Stimulated activated CD8-positive, alpha-beta memory T cell treated with anti-CD3 and anti-CD28 coated beads, Interleukin-15, amount 100 ng/mL, for 24 hours (primary cell): ENCODE measurements at places on chromosomes 6 and 20.

GRCh38 chr6:30565772-30566171 is 5.5 kb upstream of the ABCF1 start:
- DNase-seq: no peak

- no peak for DNase-seq
These were observed 32.4 kb upstream of the TPBG start for GRCh38 chr6:82331031-82331773.

GRCh38 chr20:6295867-6296256 is 173.0 kb upstream of the FERMT1 start:
- no peak for DNase-seq

DNA sequence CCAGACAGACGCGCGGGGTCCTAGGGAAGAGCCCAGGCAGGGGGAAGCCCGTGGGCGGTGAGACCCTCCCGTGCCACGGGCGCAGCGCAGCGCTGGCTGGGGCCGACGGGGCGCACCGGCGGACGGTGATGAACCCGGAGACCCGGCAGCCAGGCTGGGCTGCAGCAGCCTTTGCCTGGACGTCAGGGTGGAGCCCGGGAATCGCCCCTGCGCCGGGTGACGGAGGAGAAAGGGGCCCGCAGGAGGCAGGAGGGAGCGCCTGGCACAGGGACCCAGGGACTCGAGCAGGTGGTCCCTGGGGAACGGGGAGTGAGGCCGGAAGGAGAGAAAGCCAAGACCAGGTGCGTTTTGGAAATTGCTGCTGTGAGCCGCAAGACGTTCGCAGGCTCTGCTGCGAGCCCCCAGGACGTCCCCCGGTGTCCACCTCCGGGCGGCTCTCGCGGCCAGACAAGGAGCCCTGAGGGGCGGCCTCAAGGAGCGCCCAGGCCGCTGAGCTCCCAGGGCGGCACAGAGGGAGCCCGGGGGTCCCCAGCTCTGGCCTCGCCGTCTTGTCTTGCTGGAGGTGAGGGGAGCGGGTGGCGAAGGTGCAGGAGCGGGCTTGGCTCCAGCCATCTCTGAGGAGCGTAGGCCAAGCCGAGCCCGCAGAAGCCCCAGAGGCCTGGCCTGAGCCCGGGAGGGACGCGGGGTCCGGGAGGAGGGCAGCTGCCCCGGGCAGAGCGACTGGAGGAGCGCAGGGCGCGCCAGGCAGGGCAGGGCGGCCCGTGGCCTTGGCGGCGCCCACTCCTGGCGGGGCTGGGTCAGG is 191.2 kb upstream of the PDE10A start:
- no peak for DNase-seq

- DNase-seq: no peak
These were observed 57.8 kb downstream of the PHACTR3 start for GRCh38 chr20:59662161-59662560.

DNA sequence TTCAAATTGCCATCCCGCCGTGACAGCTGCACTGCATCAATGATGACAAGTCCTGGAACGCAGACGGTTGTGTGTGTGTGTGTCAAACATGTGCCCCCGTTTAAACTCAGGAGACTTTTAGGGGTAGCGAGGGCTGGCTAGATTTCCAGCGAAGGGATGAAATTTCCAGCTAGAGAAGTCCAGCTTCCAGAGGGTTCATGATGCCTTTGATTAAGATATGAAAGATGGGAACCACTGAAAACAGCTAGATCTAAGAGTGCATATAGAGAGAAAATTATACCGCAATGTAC is 644 bp downstream of the KIZ start:
- no peak for DNase-seq

- no peak for DNase-seq
These were observed 114.9 kb upstream of the PTPN1 start for GRCh38 chr20:50395251-50395729.

DNA sequence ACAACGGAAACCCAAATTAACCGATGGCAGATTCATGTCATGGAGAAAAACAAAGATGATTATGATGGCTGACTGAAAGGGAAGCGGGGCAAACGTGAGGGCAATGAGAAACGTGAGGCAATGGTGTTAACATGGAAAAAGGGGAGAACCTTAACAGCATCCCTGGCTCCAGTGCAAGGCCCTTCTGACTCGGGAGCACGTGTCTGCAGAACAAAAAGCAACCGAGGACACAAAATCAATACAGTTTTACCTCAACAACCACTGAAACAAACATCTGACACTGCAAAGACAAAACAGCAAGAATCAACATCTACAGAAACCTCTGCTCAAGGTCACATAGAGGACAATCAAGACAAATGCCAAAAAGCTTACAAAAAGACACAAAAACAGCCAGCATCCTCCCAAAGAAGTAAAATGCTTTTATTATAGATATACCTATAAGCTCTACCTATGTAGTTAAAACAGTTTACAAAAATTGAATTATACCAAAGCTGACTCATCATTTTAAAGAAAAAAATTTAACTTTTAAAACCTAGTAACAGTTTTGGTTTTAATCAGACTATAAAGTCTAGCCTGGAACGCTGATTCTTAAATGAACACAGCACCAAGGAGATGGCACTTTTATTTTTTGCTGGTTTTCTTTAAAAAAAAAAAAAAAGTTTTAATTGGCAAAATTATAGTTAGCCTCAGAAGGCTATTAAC is 43.1 kb downstream of the SMLR1 start:
- DNase-seq: no peak

DNA sequence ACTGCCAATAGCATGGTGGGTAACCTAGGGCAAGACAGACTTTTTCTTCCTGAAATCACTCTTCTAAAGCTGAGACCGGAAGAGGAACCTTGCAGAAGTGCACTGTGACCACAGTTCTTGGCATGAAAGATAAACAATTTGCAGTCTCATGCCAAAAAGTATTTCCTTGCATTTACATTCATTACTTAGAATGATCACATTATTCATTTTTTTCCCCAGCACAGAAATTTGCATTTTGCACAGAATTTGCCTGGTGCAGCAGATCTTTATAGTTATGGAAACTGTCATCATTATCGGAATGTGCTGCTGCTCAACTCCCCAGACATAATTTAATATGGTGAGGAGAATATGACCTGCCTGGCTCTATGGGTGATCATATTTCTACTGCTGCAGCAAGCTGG is 42.2 kb upstream of the EDN3 start:
- DNase-seq: no peak

- no peak for DNase-seq
These were observed 210.9 kb upstream of the GGTLC1 start for GRCh38 chr20:24199501-24199900.

GRCh38 chr6:7523922-7524321 is 17.5 kb upstream of the DSP start:
- DNase-seq: no peak

DNA sequence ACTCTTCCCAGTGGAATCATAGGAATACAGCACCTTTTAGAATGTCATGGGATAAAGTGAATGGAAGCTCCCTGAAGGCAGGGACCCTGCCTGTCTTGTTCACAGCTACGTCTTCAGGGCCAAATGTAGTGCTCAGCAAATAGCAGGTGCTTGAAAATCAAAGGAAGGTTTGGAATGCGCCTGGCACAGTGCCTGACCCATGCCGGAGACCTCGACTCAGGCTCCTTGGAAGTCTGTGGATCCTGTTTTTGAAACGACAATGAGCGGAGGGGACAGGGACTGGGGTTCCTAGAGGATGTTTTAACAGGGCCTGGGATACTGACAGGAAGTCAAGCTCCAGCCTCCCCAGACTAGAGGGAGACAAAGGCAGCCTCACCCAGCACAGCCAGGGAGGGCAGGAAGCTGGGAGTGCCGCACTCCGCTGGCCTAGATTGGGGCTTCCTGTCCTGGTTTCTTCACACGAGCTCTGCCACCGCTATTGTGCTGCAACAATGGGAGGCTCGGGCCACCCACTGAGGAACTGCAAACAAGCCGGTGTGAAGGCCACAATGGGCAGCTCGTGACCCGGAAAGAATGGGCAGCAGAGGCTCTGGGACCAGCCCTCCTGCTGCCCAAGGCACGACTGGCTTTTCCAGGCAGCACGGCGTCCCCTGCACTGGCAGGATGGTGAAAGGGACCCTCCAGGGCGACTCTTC is 76.7 kb downstream of the PREX1 start:
- DNase-seq: no peak

GRCh38 chr6:168210239-168211105 is 109.1 kb downstream of the DACT2 start:
- no peak for DNase-seq

DNA sequence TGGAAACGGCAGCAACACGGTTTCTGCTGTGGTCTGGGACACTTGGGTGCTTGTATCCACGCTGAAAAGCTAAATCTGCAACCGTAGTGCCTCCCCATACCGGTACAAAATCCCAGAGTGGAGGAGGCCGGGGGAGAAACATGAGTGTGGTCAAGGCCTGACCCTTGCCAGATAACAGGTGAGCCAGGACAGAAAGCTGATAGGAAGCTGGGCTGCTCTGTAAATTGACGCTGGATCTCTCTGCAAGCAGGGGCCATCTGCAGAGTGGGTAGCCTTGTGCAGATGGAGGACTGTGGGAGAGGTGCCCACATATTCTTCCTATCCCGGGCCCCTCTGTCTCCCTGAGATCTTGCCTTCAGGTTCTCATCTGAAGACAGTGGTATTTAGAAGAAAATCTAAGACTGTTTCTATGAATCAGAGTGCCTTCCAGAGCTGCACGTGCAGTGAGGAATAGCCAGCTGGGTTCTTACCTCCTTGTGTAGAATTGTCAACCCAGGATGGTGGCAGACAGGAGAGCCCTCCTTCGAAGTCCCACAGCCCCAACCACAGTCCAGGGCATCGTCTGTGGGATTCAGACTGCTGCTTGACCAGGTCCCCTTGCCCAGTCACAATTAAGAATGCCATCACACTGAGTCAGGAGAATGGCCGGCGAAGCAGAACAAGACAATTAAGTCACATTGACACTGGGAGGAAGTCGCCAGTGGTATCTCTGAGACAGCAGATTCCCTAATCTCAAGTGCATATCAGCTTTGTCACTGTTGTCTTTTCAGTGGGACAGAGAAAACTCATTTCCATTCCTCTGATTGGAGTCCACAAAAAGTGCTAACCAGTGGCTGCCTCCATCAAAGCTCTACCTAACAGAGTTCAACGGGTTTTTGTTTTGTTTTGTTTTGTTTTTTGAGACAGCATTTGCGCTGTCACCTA is 100.0 kb upstream of the RIPOR2 start:
- DNase-seq: no peak

DNA sequence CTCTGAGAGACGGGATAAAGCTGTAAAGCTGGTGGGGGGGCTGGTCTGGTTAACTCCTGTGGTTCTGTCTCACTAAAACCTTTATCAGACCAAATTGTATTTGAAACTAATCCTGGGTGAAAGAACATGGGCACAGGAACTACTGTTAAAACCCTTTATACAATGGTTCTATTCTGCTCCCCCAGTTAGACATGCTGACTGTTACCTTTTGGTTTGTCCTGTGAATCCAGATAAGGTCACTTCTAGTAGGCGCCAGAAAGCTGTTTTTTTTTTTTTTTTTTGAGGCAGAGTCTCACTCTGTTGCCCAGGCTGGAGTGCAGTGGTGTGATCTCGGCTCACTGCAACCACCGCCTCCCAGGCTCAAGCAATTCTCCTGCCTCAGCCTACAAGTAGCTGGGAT is 29.7 kb downstream of the GSTA4 start:
- no peak for DNase-seq

GRCh38 chr20:53202777-53203176 is 230.6 kb downstream of the TSHZ2 start:
- no peak for DNase-seq

DNA sequence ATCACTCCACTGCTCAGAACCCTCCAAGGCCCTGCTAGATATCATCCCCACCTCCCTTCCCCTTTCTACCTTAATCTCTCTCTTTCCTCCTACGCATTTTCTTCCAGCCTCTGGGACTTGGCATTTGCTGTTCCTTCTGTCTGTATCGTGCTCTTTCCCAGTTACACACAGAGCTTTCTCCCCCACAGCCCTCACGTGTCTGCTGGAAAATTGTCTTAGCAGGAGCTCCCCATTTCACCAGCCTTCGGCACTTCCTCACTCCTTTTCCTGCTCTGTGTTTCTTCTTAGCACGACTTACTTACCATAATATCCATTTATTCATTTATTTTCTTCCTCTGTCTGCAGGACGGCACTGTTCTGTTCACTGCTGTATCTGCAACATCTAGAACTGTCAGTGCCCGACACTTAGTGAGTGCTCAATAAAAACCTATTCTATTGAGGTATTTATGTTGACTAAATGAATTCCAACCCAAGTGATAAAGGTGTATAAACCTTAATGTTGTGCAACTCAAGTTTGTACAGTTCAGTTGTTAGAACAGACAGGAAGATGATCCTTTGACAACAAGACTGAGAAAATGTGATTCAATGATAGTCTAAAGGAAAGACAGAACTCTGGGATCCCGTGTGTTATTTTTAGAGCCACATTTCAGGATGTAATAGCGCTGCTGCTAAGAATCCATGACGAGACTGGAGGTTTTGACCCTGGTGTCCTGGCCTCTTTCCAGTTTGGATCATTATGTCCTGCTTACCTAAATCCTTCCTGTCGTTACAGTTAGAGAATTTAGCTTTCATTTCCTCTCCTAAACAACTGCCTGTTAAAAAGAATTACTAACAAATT is 170.1 kb upstream of the LAMP5 start:
- no peak for DNase-seq

GRCh38 chr6:105346052-105346451 is 56.8 kb downstream of the PREP start:
- DNase-seq: no peak

DNA sequence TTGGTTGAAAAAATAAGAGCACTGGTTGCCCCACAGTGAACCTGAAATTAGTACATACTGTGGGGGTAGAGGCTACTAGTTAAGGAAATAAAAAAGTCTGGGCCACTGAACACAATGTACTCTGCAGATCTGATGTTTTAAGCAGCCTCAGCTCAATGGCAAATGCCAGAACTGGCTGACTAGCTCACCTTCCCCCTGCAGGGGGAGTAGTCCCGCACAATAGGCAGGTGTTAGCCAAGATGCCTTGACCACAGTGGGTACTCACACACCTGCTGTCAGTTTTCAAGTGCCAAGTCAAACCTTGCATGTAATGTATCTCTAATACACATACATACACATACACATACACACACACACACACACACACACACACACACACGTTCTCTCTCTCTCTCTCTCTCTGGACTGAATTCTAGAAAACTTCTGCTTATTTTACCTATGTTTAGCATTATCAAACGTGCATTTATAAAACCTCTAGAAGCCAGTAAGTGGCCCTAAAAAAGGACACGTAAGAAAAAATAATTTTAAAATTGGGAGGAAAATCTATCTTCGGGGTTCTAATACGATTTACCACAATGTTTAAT is 36.1 kb downstream of the GMDS start:
- DNase-seq: no peak

DNA sequence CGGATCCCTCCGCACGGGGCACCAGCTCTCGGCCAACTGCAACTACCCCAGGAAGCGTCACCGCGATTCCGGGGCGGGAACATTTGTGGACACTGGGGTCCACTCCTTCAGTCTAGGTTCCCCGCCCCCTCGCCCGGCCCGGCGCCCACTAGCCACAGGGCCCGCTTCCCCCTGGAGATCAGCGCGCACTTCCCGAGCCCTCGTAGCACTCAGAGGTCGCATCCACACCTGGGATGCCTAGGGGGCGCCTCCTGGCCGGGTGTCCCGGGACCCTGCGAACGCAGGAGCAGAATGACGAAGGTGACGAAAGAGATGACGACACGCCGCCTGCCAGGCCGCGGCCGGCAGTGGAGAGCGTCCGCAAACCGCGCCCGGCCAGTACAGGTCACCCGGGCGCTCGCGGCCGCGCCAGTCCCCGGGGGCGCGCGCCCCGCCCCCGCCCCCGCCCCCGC is 309 bp upstream of the AIG1 start:
- peak; percentile 41 for DNase-seq

GRCh38 chr6:35258858-35259193 is 709 bp upstream of the ZNF76 start:
- peak; percentile 13 for DNase-seq

GRCh38 chr6:11043961-11044711 is at the start of gene ELOVL2:
TSS of gene ELOVL2 (minus strand) at chr6:11044305. CDS start at chr6:11044230, 75 bp downstream.
- no peak for DNase-seq
